Activated CD4-positive, alpha-beta T cell treated with anti-CD3 and anti-CD28 coated beads for 36 hours (primary cell): ENCODE measurements at places on chromosomes 6 and 20. TPM values are rescaled to one million over a fixed set of nuclear protein-coding genes. Genes with fewer than 3 reads are reported as not detected.

DNA sequence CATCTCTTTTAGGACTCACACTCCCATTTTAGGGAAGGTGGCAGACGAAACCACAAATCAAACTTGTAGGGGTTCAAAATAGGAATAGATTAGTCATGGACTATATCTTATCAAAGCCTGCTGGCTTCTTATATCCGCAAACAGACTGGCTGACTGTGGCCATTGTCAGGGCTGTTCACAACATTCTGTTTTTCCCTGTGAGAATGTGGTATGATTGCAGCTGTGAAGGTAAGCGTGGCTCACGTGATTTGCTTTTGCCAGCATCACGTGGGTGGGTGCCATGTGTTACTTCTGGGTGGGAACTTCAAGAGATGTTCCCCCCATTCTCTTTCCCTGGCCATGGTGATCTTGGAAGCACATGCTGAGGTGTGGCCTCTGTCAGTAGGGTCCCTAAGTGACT is 5.9 kb downstream of the IP6K3 start:
- H3K4me1 ChIP-seq = no peaks in the 10 kb centered on the region
- H3K27me3 ChIP-seq = no peaks in the 10 kb centered on the region
- H3K27ac ChIP-seq = no peak overlapping the region

DNA sequence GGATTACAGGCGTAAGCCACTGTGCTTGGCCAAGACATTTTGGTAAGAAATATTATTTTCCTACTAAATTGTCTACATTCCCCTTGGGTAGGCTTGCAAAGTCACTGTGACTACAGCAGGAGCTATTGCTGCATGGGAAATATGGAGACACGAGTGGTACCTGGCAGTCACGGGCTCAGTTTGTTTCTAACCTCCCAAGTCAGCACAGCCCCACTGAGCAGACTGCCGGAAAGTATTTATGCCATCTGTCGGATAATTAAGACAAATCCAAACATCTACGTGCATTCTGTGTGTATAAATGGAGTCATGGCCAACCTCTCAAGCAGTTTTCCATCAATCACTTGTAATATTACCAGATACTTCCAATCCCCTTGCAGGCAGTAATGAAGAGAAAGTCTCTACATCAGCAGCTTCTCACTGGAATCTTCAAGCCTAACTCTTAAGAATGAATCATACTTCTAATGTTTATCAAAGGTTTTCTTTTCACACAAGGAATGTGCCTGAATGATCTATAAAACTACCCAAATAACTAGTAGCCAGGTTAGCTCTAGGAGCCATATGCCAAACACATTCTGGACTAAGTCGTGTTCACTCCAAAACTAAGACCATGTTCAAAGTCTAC is 20.1 kb downstream of the PSMB1 start:
- H3K4me1 ChIP-seq = no peaks in the 10 kb centered on the region
- no peak for DNase-seq
- H3K36me3 ChIP-seq = peaks cover 32% of the 10 kb centered on the region
- no peak overlapping the region for H3K27ac ChIP-seq
- no peak overlapping the region for H3K4me3 ChIP-seq

GRCh38 chr6:31400467-31401289 is 2.7 kb upstream of the MICA start:
- peaks cover 2% of the 10 kb centered on the region for H3K36me3 ChIP-seq
- DNase-seq = peak; percentile 88
- peaks cover 44% of the 10 kb centered on the region for H3K4me1 ChIP-seq
- H3K27me3 ChIP-seq = no peaks in the 10 kb centered on the region
- H3K4me3 ChIP-seq = peak overlapping the region; percentile 71
- H3K27ac ChIP-seq = peak overlapping the region; percentile 94

GRCh38 chr6:56459030-56459805 is 183.5 kb downstream of the DST start:
- DNase-seq = no peak
- H3K36me3 ChIP-seq = no peaks in the 10 kb centered on the region
- H3K27ac ChIP-seq = peak overlapping the region; percentile 48
- peaks cover 12% of the 10 kb centered on the region for H3K4me1 ChIP-seq
- H3K27me3 ChIP-seq = no peaks in the 10 kb centered on the region

DNA sequence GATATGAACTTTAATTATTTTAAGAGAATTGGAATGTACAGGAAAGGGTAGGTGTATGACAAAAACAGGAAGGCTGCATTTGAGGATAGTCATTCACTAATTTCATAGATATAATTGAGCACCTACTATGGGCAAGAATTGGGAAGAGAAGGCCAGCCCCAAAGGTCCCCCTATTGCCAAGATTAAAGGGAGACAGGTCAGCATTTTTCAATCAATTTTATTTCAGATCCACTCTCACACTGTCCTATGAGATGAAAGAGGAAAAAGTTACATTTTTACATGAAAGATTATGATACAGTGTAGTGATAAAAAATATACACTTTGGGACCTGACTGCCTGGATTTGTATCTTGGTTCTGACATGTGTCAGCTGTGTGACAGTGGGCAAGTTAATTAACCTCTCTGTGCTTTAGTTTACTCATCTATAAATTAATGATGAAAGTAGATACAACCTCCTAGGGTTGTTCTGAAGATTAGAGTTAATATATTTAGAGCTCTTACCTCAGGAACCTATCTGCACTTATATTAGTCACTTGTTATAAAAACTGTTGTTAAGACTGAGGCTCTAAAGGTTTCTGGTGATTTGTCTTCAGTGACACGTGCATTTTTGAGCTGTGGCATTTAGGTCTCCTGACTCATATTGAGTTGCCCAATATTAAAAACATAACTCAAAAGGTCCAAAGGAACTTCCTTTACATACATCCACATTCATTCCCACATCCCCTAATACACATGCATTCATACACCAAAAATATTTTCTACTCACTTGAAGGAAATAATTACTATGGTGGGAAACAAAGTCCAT is 45.7 kb downstream of the SCGN start:
- no peak for DNase-seq
- H3K4me1 ChIP-seq = no peaks in the 10 kb centered on the region
- H3K4me3 ChIP-seq = no peak overlapping the region
- H3K27ac ChIP-seq = no peak overlapping the region

DNA sequence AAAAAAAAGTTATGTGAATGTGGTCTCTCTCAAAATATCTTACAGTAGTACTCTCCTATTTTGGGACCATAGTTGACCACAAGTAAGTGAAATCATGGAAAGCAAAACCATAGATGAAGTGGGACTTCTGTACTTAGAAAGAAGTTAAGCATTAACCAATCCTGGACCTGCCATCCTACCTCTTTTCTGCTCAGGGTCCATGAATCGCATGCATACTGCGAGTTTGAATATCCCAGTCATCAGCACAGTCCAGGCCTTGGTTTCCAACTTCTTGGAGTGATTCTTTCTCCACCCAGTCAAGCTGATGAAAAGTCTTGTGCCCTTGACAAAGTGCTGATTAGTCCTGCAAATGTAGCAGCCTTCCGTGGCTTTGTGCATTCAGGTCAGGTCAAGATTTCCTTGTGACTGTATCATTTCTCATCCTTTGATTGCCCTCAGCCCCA is 46.0 kb downstream of the RNF217 start:
- no peak overlapping the region for H3K27ac ChIP-seq
- no peaks in the 10 kb centered on the region for H3K27me3 ChIP-seq
- peaks cover 3% of the 10 kb centered on the region for H3K4me1 ChIP-seq
- H3K36me3 ChIP-seq = no peaks in the 10 kb centered on the region
- DNase-seq = no peak
- H3K4me3 ChIP-seq = no peak overlapping the region

DNA sequence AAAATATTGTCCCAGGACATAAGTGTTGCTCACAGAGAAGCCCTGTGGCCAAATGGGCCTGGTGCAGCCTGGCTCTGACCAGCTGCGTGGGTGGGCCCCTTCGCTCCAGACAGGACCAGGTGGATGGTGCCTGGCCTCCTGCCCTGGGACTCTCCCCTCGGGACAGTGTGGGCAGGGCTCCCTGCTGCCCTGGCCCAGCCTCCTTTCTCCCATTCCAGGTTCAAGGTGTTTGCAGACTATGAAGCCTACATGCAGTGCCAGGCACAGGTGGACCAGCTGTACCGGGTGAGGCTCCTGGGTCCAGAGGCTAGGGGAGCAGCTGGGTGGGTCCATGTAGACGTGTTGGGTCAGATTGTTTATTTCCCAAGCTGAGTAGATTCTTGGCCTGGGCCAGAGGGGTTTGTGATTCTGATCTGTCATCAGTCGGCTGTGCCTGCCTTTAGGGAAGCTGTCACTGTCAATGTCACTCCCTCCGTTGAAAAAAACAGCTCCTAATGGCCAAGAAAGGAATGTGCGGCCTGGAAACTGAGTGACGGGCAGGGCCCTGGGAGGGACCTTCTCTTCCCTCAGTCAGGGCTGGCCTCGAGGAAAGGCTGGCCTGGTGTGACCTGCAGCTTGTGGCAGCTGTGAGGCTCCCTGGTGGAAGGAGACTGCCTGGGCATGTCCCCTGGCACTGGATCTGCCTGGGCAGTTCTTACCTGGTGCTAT is 47.7 kb downstream of the PYGB start:
- no peaks in the 10 kb centered on the region for H3K4me1 ChIP-seq
- DNase-seq = no peak
- H3K27ac ChIP-seq = no peak overlapping the region
- no peak overlapping the region for H3K4me3 ChIP-seq

GRCh38 chr20:50594591-50595432 is 84.6 kb downstream of the PTPN1 start:
- H3K4me3 ChIP-seq = no peak overlapping the region
- H3K27ac ChIP-seq = no peak overlapping the region
- peak; percentile 25 for DNase-seq
- no peaks in the 10 kb centered on the region for H3K27me3 ChIP-seq

The GNMT gene
- 0.50 TPM for total RNA-seq

The CYB5R4 gene
- 21.9 TPM for total RNA-seq

The TLDC2 gene
- not detected for total RNA-seq

The ZFAND3 gene
- 47.8 TPM for total RNA-seq

The IPCEF1 gene
- 11.6 TPM for total RNA-seq
